ENCODE measurements at places on chromosomes 4 and X. TPM values are rescaled to one million over a fixed set of nuclear protein-coding genes. Genes with fewer than 3 reads are reported as not detected.

The CT55 gene
- not detected for total RNA-seq

The MCF2 gene
- total RNA-seq: not detected

The TBC1D9 gene
- total RNA-seq: 9.4 TPM

The NRK gene
- total RNA-seq: not detected

The ADH1A gene
- not detected for total RNA-seq

The TCEAL5 gene
- not detected for total RNA-seq

The NMU gene
- 4.1 TPM for total RNA-seq

The GPRASP1 gene
- 3.6 TPM for total RNA-seq

The OTUD6A gene
- total RNA-seq: not detected

The TRMT44 gene
- 37.6 TPM for total RNA-seq

The CBLL2 gene
- not detected for total RNA-seq

The GAB3 gene
- total RNA-seq: not detected

The TRO gene
- total RNA-seq: not detected

The STK26 gene
- total RNA-seq: 38.5 TPM

The DKK2 gene
- not detected for total RNA-seq

The TCEAL3 gene
- 9.1 TPM for total RNA-seq

The POLN gene
- total RNA-seq: 5.2 TPM

The GIMD1 gene
- not detected for total RNA-seq

The AFAP1 gene
- 40.1 TPM for total RNA-seq

The PAK3 gene
- 0.50 TPM for total RNA-seq

The C4orf51 gene
- total RNA-seq: not detected

The PITX2 gene
- not detected for total RNA-seq

The PF4V1 gene
- not detected for total RNA-seq

The SUPT20HL1 gene
- not detected for total RNA-seq

The GYG2 gene
- total RNA-seq: 9.0 TPM

The SAGE1 gene
- total RNA-seq: not detected

The TCEAL9 gene
- total RNA-seq: 36.9 TPM

The MAGEA11 gene
- not detected for total RNA-seq

The XG gene
- not detected for total RNA-seq

The GABRB1 gene
- not detected for total RNA-seq

The MAOA gene
- total RNA-seq: 3.3 TPM

The BMPR1B gene
- 9.2 TPM for total RNA-seq

The RHOH gene
- total RNA-seq: not detected

The ADGRG4 gene
- not detected for total RNA-seq

The GAGE12J gene
- not detected for total RNA-seq

The PKD2 gene
- total RNA-seq: 31.6 TPM

The SCD5 gene
- 13.9 TPM for total RNA-seq

The TMEM144 gene
- 11.8 TPM for total RNA-seq

The CFAP47 gene
- 1.0 TPM for total RNA-seq

The TRIM60 gene
- not detected for total RNA-seq

The PPP2R2C gene
- 9.8 TPM for total RNA-seq

The DCLK2 gene
- 0.31 TPM for total RNA-seq

The PASD1 gene
- total RNA-seq: not detected

The PNMA6F gene
- not detected for total RNA-seq

The SLC6A8 gene
- 27.4 TPM for total RNA-seq

The GPM6B gene
- 4.3 TPM for total RNA-seq

The ZAR1 gene
- total RNA-seq: not detected

The PPP1R2C gene
- not detected for total RNA-seq

The CENPI gene
- total RNA-seq: 26.1 TPM

The FREM3 gene
- not detected for total RNA-seq

The CTBP1 gene
- total RNA-seq: 130 TPM

The SLC4A4 gene
- total RNA-seq: 14.6 TPM

The TNMD gene
- total RNA-seq: not detected

The HHIP gene
- total RNA-seq: 1.6 TPM

The ZMAT1 gene
- total RNA-seq: 4.4 TPM

The BTC gene
- 8.1 TPM for total RNA-seq

The CD40LG gene
- total RNA-seq: not detected

The SSX4B gene
- total RNA-seq: not detected
